CD4-positive, alpha-beta memory T cell (primary cell): ENCODE measurements at places on chromosomes 2 and 18. TPM values are rescaled to one million over a fixed set of nuclear protein-coding genes. Genes with fewer than 3 reads are reported as not detected.

NT5C1B gene
- total RNA-seq, result not detected

FAM124B gene
- total RNA-seq, result 0.15 TPM

RNASEH1 gene
- 22.0 TPM for total RNA-seq

BCL2 gene
- total RNA-seq, result 42.7 TPM

EVX2 gene
- not detected for total RNA-seq

SFTPB gene
- not detected for total RNA-seq

CAVIN2 gene
- total RNA-seq, result not detected

C2orf78 gene
- not detected for total RNA-seq

SPRED2 gene
- 0.72 TPM for total RNA-seq

MAPRE3 gene
- total RNA-seq, result 3.4 TPM

CABLES1 gene
- total RNA-seq, result not detected

TNFRSF11A gene
- 1.3 TPM for total RNA-seq

NRP2 gene
- 2.1 TPM for total RNA-seq

UNC80 gene
- not detected for total RNA-seq

SERPINB5 gene
- total RNA-seq, result not detected

RAB1A gene
- 53.3 TPM for total RNA-seq

CPSF3 gene
- 22.4 TPM for total RNA-seq

SLC16A14 gene
- 0.14 TPM for total RNA-seq

RAPGEF4 gene
- not detected for total RNA-seq

RTKN gene
- not detected for total RNA-seq

RNF152 gene
- total RNA-seq, result 0.06 TPM

BMP10 gene
- not detected for total RNA-seq

GAREM1 gene
- 0.28 TPM for total RNA-seq

OTOS gene
- total RNA-seq, result not detected

SATB2 gene
- total RNA-seq, result not detected

CAPN14 gene
- 0.53 TPM for total RNA-seq

KLHL30 gene
- not detected for total RNA-seq

SYT4 gene
- total RNA-seq, result not detected

IL36RN gene
- not detected for total RNA-seq

RAB27B gene
- total RNA-seq, result 3.1 TPM

UCN gene
- total RNA-seq, result 5.4 TPM

CTDP1 gene
- 44.5 TPM for total RNA-seq

HRH4 gene
- total RNA-seq, result 1.6 TPM

CHRNG gene
- not detected for total RNA-seq

CNDP1 gene
- not detected for total RNA-seq

NR4A2 gene
- 2.1 TPM for total RNA-seq

TUBB8B gene
- total RNA-seq, result not detected

RGPD5 gene
- 71.8 TPM for total RNA-seq
